ENCODE measurements at places on chromosomes 3 and 15.
A peak's percentile ranks its signal among the peaks of the same experiment; 100 is the strongest.

DNA sequence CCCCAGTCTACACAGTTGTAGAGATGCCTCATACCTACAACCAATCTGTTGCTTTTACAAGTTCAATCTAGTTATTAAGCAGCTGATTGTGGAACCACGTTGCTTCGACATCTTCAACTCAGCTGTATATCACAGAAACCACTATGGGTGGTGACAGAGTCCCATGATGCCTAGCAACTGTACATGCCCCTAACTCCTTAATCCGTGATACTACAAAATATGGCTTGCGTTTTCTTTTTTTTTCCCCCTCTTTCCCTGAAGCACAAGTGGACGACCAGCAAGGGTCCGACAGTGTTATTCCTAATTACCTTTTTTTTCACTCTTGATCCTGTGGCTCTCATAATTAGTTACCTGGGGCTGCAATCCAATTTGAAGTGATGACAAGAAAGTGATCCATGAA lies 478.6 kb downstream of the FOXP1 start:
- DNase-seq, result no peak

DNA sequence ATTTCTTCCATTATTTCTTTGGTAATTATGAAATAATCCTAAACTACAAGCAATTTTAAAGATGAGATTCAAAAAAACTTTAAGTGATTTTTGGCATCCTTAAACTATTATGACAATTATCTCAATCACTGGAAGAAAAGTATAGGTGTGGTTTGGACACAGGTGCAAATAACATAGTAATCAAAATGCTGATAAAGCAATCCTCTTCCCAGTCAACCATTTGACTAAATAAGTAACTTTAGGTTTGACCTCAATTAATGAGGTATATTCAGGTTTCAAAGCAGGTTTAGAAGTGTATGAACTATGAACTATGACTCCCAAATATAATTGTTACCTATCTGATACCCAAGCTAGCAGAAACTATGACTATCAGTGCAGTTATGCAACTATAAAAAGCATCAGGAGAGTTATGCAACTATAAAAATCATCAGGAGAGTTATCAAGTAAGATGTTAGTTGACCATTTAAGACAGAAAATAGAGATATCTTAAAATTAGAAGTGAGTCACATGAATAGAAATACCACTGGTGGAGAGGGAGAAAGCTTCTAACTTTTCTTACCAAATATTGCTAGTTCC lies 8.9 kb upstream of the CNTN3 start:
- DNase-seq, result no peak

- DNase-seq, result no peak
Measured at GRCh38 chr15:37877851-37878741, 56.3 kb upstream of the TMCO5A start.

GRCh38 chr3:87228316-87228715 lies 1.2 kb downstream of the CHMP2B start:
- DNase-seq, result no peak

DNA sequence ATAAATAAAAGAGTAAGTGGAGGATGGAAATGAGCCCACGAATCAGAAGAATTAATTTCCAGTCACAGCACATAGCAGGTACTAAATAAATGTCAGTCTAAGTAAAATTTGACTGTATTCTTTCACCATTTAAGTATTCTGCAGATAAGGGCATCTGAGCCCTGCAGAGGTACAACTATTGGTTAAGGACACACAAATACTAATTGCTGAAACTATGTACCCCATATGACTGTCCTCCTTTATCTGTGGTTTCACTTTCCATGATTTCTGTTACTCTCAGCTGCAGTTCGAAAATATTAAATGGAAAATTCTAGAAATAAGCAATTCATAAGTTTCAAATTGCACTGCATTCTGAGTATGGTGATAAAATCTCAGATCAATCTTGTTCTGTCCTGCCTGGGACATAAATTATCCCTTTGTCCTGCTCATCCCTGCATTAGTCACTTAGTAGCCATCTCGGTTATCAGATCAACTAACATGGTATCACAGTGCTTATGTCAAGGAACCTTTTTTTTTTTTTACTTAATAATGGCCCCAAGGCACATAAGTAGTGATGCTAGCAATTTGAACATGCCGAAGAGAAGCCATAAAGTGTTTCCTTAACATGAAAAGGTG lies 95.1 kb downstream of the LSAMP start:
- DNase-seq, result no peak

GRCh38 chr15:41556677-41557076 lies 2.3 kb upstream of the TYRO3 start:
- DNase-seq, result no peak

GRCh38 chr3:185308126-185308754 lies 54.4 kb upstream of the EHHADH start:
- peak; percentile 61 for DNase-seq

DNA sequence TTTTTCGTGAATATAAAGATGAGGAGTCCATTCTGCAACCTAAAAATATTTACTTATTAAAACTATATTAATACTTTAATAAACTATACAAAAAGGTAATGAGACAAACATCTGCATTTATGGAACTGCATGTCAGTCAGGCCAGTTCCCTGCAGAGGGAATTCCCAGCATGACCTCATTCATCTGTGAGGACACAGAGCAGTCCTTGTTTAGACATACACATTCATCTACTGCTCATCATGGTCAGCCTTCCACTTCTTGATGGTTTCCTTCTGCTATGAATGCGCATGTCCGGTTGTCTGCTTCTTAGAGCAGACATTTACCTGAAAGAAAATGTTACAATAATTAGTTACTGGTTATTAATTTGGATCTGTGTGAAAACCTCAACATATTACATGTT lies 3.3 kb upstream of the ACTR8 start:
- DNase-seq, result no peak

DNA sequence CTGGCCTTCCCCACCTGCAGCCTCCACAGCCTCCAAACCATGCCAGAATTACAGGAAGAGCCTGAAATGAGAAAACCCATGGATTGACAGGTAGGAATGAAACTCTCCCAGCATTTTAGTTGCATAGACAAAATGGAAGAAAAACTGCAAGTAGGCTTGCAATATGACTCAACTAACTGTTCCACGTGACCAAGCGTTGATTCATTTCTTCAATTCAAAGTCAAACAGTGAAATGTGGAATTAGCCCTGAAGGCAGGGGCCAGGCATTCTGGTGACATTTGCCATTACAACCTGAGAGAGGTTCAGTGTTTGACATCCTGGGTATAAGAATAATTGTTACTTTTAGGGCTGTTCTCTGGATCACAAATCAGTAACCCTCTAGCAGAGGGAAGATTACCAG lies 676.5 kb upstream of the CFAP20DC start:
- DNase-seq, result no peak

- no peak for DNase-seq
Measured at GRCh38 chr15:42133356-42133755, 23.1 kb downstream of the PLA2G4F start.

DNA sequence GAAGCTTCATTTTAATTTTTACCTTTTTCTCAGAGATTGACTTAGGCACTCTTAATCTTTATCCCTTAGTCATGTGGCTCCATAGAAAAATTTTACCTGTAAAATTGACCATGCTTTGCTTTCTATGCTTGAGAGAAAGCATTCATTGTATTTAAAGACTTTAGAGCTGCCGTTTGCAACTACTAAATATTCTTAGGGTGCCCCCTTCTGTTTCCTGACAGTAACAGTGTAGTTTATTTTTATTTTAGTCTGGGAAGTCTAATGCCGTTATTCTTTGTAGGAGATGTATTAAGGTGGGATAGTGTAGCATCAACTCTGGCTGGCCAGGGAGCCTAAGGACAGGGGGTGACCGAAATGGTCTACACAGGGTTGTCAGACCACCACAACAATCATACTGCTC lies 84.5 kb upstream of the SYNPR start:
- DNase-seq, result peak; percentile 33

GRCh38 chr15:55700876-55701275 lies 42.1 kb downstream of the PRTG start:
- no peak for DNase-seq

DNA sequence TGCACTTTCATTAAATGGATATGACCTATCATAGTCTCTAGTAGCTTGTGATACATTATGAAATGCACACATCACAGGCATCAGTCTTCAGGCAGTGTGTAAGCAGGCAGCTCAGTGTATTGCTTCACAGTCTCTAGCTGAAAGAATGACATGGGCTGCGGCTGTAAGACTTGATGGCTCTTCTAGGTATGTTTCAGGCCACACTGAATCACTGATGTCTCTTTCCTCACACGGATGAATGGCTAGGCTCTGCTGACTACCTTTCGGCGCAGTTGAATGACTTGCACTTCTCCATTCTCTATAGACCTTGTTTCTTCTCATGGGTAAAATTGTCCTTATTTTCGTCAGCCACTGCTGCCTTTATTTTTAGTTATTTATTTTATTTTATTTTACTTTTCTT lies 15.4 kb downstream of the APH1B start:
- no peak for DNase-seq

- no peak for DNase-seq
Measured at GRCh38 chr3:147381596-147381995, 24.7 kb downstream of the ZIC4 start.

DNA sequence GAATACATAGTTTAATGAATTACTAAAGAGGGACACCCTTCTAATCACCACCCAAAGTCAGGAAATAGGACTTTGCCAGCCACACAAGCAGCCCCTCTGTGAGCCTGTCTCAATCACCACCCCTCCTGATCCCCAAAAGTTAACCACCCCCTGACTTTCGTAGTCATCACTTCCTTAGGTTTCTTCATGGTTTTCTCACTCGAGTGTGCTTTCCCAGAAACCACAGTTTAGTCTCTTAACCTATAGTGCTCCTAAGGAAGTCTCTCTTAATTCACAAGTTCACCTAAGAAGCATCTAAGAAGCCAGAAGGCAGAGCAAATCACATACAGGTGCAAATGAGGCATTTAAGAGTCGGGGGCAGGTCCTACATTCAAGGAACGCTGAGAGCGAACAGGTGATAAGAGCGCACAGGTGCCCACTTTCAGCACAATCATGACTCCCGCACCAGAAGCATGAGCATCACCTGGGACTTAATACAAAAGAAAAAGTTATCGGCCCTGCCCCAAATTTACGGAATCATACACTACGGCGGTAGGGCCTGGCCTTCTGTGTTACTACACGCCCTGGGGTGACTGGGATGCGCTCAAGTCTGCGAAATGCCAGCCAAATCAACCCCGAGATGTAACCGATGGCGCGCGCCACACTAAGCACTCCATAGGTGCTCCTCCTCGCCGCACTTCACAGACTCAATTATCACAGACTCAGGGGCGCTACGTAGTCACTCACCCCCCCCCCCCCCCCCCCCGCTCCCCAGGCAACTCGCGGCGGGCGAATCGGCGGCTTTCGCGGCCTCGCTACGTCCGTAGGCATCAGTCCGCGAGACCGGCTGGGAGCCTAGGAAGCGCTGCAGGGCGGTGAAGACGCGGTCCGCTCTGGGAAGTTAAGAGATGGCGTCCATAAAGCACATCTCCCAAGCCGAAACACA lies 815 bp downstream of the ULK4 start:
- DNase-seq, result peak; percentile 77

- no peak for DNase-seq
Measured at GRCh38 chr15:85745023-85745422, 49.7 kb downstream of the KLHL25 start.

DNA sequence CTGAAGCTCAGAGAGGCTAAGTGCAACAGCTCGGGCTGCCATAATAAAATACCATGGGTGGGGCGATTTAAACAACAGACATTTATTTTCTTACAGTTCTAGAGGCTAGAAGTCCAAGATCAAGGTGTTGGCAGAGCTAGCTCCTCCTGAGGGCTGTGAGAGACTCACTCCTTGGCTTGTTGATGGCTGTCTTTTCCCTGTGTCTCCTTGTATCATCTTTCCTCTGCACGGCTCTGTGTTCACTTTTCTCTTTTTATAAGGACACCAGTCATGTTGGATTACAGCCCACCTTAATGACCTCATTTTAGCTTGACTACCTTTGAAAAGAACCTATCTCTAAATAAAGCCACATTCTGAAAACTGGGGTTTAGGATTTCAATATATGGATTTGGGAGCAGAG lies 129.7 kb downstream of the RPL22L1 start:
- DNase-seq, result no peak

- DNase-seq, result peak; percentile 95
Measured at GRCh38 chr15:44711096-44711742, at the start of the genes B2M and PATL2. Gene B2M, plus strand, starts transcription at chr15:44711517. Its CDS starts 30 bp downstream, at chr15:44711547. Gene PATL2, minus strand, starts transcription at chr15:44711323. Its CDS starts 34,833 bp downstream, at chr15:44676490.

GRCh38 chr3:141524988-141525387 lies 38.2 kb downstream of the RASA2 start:
- DNase-seq, result no peak

DNA sequence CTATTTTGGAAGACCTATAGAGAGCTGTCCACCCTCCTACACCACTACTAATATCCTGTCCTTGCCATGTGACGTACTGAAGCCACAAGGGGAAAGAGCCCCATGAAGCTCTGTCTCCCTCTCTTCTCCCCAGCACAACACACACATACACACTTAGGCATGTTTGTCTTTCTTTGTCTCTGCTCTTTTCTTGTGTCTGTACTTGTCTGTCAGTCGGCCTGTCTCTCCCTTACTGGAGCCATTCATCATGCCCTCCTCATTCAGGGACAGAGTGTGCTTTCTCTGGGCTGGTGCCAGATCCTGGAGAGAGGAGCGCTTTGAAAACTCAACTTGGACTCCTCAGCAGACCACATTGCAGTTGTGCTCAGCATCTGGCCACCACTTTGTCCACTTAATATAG lies 47.6 kb downstream of the PSMD6 start:
- no peak for DNase-seq

- DNase-seq, result no peak
Measured at GRCh38 chr3:182389071-182389815, 404.1 kb upstream of the ATP11B start.

GRCh38 chr3:77081240-77081661 lies 41.4 kb downstream of the ROBO2 start:
- peak; percentile 46 for DNase-seq

DNA sequence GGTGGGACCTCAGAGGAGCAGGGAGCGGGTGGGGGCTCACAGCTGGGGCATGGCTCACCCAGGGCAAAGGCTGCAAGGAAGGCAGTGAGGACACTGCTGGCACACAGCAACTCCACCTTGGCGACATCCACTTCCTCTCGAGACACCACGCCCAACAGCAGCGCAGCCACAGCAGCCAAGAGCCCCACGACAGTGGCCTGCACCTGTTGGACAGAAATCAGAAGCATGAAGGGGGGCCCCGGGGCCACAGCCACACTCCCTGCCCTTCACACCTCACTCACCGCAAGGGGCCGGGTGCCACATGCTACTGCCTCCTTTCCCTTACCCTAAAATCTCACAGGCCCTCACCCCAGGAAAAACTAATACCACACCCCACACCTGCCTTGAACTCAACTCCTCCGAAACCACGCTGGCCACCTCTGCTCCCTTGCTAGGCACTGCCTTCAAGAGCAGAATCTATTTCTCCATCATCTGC lies 57.3 kb downstream of the ROPN1B start:
- no peak for DNase-seq

DNA sequence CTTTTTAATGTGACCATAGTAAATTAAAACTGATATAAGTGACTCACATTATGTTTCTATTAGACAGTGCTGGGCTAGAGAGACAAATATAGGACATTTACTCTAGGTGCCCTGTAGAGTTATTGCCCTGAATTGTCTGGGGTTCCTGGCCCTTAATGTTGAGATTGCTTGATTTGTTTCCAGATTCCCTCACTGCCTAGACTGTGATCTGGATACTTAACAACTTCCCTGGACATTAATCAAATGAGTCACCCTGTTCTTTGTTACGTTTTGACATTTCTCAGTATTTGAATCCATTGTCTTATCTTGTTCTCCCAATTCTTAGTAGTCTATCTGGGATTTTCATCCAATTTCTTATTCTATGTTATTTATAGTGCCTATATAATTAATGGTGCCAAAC lies 65.8 kb downstream of the DTWD1 start:
- no peak for DNase-seq
